ENCODE measurements at places on chromosomes 5 and 9.

DNA sequence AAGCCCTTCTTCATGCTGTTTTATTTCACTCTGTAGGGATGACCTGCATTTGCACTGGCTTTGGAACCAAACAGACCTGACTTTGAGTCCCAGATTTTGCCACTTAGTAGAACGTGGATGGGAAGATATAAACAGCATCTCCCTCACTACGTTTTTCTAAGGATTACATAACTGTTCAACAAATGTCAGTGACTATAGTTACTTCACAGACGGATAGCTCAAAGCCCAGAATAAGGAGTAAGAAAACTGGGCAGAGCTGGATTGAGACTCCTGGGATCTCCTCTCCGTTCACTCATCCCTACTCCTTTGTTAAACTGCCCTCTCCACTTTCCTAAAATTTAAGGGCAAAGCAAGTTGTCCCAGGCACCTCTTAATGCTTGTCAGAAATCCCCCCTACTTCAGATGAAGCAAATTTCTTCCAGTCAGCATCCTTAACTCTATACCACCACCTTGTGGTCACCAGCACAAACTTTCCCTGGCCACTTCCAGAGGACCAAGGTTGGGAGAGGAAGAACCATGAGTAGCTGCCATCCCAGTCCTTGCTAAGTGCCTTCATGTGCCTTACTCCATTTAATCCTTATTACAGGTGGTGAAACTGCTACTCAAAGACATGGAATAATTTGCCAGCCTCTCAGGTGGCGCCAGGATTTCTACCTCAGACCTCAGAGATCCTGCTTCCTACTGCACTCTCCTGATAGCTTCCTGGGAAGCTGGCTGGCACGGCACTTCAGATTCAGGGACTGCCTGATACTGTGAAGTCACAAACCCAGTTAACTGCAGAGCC is 38.4 kb downstream of the EGR1 start:
- DNase-seq = peak; percentile 59

DNA sequence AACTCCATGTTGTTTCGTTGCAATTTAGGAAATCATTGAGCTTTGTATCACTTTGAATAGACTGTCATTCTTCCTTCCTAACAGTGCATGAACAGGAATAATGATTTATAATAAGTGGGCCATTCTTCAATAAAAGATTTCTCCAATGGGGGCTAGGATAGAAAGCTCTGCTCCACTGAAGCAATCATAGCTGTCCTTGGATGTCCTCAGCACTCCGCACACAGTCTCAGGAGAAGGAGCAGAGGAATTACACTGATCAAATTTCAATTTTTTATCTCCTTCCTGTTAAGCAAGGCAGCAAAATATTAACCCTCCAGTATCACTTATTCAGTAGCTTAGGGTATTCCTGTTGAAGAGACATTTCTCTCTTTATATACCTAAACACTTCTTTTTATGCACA is 532.7 kb upstream of the ST8SIA4 start:
- DNase-seq = no peak

DNA sequence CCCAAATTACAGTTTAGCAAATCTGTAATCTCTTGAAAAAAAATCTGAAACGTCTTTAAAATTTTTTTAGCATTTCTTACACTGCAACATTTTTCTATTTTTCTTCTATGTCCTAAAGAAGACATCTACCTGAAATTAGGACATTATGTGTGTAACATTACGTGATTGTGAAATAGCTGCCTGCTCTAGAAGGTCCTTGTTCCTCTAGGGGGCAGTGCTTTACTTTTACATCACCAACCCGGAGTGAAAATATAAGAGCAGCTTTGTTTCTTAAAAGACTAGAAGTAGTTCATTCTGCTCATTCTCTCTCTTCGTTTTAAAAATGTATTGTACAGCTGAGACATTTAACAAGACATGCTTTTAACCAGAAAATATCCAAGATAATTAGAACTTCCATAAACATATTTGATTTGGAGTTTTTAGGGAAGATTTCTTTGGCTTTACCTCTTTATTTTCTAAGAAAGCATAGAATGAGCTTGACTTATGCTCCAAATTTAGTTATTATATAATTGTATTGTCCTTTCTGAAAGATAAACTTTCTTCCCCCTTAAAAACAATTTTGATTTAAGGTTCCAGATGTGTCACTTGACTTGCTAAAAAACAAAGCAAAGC is 48.1 kb upstream of the RIOK2 start:
- peak; percentile 74 for DNase-seq

- peak; percentile 85 for DNase-seq
Measured at GRCh38 chr9:110040788-110041187, 167.2 kb downstream of the C9orf152 start.

All from HFFc6 (cell line).